Activated gamma-delta T cell treated with anti-CD3 and anti-CD28 coated beads, Interleukin-2, amount 50 U/mL, for 16 hours (primary cell): ENCODE measurements at places on chromosomes 13 and 19.
A peak's percentile ranks its signal among the peaks of the same experiment; 100 is the strongest.

DNA sequence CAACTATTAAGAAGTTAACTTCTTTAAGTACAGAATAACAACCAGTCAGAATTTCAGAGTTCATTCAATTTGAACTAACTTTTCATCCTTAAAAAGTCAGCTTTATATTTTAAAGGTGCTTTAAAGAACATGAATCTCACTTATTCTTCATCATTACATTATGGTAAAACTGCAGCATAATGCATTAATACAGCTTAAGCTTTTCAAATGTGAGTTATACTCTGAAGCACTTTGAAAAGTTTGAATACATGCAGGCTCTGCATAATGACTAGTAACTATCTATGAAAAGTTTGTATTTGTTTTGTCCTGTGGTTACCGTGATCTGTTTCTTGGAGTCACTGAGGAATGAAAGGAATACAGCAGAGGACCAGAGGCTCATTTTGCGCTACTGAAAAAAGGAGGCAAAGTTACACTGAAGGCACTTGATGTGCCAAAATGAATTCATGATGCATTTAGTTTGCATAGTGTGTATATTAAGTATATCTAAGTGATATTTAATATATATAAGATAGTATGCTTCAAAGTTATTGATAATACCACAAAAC, 4.1 kb downstream of the PCDH17 start:
- no peak for DNase-seq

GRCh38 chr19:19278315-19278714, 5.2 kb upstream of the TM6SF2 start:
- DNase-seq, result no peak

DNA sequence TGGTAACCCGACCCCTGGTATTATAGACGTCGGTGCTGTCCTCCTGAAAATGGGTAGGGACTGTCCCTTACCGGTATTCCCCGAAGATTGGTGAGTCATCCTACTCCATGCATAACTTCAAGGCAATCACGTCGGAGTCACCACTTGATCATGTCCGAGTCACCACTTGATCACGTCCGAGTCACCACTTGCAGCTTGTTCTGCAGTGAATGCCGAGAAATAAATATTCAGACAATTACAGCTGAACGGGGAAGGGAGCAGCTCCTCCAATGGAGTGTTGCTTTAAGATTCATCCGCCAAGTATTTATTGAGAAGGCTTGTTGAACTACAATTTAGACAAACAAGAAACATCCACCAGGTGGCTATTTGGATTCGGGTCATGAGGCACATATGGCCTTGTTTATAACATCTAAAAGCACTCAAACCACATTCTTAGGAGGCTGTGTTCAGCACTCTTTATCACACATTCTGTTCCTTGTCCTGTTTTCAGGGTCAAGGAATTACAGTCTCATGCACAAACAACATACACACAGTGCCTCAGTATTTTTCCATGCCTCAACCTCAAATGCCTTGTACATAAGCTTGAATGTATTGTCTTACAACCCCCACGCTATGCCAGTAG, 43.1 kb downstream of the ZNF726 start:
- no peak for DNase-seq

DNA sequence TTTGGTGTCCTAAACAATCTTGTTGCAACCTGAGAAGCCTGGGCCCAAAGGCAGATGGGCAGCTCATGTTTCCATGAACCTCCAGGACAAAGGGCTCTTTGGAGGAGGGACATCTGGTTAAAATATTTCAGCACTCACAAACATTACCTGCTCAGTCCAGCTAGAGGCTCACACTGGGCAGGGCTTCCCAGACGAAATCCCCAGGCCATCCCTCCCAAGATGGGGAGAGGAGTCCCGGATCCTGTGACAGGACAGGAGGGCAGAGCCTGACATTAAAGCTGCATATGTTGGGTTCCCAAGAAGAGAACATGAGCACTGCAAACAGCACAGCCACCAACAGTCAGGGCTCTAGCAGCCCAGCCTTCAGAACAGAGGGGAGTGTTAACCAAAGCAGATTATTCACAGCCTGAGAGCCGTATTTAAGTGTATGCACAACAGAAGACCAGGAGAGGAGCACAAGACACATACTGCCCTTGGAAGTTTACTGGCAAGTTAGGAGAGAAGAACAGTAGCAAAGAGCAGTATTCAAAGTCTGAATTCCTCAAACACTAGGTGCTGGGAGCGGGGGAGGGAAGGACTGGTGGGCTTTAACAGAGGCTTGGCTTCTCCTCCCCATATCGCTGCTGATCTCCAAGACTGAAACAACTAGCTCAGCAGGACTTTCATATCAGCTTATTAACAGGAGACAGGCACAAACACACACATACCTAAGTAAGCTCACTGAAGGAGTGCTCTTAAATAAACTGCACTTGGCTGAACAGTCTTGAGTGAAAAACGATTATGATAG, 12.3 kb downstream of the ATP7B start:
- no peak for DNase-seq

- no peak for DNase-seq
These were observed 2.0 kb downstream of the KLF2 start for GRCh38 chr19:16326401-16327168.

DNA sequence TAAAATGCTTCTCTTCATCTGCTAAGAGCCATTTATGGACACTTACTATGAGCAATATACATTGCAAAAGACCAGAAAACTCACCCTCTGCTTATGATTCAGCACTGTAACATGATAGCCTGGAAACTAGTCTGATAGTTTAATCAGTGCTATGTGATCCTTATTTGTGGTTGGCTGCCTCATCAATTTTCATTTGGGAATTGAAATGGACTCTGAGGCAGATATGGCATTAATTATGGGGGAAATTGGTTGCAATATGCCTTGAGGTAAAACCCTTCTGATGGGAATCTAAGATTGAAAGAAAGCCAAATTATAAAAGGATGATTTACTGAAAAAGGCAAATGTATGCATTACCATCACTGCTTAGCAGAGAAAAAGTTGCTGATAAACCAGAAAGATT, 33.5 kb downstream of the FAM216B start:
- DNase-seq, result no peak

DNA sequence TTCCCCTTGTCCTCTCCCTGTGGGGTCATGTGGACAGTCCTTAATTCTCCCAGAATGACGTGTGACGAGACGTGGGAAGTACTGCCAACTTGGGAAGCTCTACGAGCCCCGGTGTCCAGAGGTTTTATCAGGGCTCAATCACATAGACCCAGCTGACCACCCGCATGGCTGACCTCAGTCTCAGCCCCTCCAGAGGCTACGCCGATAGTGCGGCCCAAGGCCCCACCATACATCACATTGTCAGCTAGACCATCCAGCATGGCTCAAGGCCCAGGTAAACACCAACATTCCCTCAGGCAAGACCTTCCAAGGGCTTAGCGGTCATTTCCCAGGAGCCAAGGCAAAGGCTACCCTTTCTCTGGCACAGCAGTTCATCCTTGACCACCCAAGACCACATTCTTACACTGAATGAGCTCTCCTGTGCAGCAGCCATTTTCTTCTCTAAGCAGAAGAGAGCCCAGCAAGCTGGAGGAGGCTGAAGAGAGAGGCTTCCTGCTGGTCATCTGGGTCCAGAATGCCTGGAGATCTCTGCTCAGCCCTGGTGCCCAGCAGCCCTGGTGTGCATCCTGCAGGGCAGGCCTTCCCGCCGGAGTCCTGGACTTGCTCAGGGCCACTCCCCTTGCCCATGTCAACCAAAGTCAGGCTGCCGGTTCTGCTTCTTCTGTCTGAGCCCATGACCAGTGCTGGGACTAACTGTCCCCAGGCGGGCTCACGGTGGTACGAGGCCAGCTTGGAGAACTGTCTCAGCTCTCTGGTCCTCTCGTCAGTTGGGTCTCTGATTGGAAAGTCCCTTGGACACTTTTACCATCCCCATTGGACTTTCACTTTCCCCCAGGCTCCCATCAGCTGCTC, 7.9 kb upstream of the F10 start:
- no peak for DNase-seq

GRCh38 chr19:54493967-54494585, 8.6 kb upstream of the LAIR2 start:
- no peak for DNase-seq

GRCh38 chr19:33811246-33811645, 14.6 kb downstream of the KCTD15 start:
- DNase-seq, result no peak

DNA sequence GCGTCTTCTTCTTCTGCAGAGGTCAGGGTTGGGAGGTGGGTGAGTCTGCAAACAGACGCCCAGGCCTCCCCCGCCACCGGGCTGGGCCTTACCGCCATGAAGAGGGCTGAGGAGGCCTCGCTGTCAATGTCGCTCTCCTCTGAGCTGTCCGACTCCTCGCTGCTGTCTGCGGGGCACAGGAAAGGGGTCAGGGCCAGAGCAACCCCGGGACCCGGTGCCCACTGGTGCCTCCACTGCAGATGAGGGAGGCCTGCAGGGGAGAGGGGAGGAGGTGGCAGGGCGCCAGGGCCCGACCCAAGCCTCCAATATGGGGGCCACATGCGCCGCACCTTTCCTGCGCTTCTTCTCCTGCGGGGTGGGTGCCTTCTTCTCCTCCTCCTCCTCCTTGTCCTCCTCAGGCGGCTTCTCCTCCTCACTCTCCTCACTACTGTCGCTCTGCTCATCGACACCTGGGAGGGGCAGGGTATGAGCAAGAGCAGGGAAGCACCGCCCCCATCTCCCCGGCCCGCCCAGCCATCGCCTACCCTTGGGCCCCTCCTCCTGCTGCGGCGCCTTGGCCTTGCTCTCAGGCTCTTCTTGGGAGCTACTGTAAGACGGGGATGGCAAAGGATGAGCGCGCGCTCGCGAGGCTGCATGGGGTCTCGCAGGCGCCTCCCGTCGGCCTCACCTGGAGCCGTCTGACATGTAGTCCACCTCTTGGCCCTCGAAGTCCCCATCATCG, 5.5 kb upstream of the PSPN start:
- no peak for DNase-seq

DNA sequence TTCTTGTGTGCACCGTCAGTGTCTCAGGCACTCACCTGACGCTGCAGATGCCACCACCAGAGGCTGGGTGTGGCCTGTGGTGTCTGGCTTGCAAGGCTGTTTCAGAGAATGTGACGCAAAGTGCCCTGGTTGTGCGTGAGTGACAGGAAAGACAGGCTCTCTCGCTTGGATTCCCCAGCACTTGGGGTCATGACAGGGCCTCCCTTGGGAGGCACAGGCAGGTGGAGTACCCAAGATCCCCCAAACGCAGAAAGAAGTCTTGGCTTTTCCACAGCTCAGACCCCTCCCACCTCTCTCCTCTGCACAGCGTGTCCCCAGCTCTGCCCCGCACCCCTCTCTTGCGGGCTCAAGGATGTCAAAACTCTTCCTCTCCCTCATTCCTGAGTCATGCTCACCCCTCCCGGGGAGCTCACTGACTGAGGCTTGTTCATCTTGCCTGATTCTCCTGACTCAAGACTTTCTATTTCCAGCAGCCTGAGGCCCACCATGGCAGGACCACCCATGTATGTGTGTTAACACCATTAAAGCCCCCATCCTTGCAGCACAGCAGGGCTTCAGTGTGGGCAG, 21.0 kb downstream of the DHX34 start:
- DNase-seq, result no peak

- DNase-seq, result no peak
These were observed 21.4 kb downstream of the ZNF44 start for GRCh38 chr19:12272980-12273901.

GRCh38 chr13:61760102-61760501, 344.5 kb upstream of the PCDH20 start:
- no peak for DNase-seq

DNA sequence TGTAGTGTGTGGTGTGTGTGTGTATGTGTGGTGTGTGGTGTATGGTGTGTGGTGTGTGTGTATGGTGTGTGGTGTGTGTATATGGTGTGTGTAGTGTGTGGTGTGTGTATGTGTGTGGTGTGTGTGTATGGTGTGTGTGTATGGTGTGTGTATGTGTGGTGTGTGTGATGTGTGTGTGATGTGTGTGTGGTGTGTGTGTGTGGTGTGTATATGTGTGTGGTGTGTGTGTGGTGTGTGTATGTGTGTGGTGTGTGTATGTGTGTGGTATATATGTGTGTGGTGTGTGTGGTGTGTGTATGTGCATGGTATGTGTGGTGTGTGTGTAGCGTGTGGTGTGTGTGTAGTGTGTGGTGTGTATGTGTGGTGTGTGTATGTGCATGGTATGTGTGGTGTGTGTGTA, 1.7 kb downstream of the ATP12A start:
- no peak for DNase-seq

GRCh38 chr19:51356159-51356801, 9.9 kb downstream of the ETFB start:
- no peak for DNase-seq

DNA sequence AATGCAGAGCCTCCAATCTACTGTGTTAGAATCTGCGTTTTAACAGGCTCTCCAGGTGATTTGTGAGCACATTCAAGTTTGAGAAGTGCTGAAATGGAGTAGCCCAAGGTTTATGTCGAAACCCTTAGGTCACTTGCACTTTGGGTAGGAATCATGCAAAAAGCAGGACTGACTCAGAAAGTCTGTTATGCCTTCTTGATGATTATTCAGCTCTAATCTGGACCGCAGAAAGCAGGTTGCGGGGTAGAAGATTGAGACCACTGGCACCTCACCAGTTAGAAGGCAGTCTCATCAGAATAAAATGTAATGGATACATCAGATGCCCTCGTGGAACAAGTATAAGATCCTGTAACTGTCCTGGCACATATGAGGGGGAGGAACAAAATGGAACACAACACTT, 326.3 kb downstream of the DCLK1 start:
- no peak for DNase-seq

- no peak for DNase-seq
These were observed 47.2 kb upstream of the SPACA7 start for GRCh38 chr13:112328936-112329335.

- DNase-seq, result no peak
These were observed 48.2 kb upstream of the GPR183 start for GRCh38 chr13:99355267-99356011.

GRCh38 chr19:4654437-4655361, 15.4 kb downstream of the TNFAIP8L1 start:
- DNase-seq, result no peak

GRCh38 chr13:50015750-50016149, 506 bp downstream of the KCNRG start:
- no peak for DNase-seq

DNA sequence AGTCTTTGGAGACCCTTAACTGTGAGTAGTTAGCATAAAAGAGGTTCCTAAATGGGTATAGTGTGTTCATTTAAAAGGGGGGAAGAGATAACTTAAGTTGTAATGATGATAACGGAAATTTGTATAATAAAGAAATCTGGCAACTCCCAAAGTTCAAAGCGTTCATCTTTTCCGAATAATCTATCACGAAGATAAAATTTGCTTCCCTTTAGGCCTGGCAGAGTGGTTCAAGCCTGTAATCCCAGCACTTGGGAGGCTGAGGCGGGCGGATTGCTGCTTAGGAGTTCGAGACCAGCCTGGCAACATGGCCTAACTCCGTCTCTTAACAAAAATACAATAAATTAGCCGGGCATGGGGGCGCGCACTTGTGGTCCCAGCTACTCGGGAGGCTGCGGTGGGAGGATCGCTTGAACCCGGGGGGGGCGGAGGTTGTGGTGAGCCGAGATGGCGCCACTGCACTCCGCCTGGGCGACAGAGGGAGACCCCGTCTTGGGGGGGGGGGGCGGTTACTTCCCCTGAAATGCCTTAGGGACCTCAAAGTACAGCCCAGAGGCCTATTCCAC, 934 bp downstream of the N4BP2L2 start:
- peak; percentile 13 for DNase-seq
